ENCODE measurements at places on chromosomes 11 and 22.

DNA sequence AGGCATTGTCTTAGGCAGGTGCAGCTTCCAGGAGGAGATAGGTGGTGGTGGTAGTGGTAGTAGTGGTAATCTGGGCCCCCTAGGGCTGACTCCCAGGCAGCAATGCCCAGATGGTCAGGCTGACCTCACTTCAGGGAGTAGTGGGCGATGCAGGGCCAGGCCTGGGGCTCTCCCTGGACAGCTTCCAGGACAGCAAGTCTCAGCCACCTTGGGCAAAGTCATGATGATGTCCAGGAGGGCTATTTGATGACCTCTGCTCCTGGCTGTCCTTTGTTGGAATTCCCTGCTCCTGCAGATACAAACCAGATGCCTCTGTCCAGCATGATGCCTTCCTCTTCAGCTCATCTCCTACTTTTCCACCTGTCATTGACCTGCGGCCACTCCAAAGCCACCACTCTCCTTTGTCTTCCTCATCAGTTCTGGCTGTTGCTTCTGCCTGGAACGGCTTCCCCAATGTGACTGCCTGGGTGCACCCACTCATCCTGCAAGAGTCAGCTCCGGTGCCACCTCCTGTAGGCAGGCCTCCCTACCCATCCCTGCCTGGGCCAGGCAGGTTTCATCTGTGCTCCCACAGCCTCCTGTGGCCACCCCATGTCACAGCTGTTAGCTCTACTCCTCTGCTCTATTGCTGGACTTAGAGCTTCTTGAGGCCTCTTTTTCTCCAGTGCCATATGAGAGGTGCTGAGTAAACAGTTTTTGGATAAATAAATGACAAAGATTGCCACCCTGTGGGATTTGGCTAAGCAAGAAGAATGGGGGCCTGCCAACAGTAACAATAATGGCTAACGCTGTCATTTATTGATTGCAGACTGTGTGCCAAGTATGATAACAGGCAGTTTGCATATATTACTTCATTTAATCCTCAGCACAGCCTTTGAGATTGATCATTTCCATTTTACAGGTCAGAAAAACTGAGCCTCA is 172.9 kb upstream of the NECTIN1 start:
- DNase-seq, result no peak

GRCh38 chr11:121035169-121035755 is 11.4 kb downstream of the TBCEL start:
- DNase-seq, result no peak

- DNase-seq, result no peak
These were observed 53.3 kb downstream of the MRTFA start for GRCh38 chr22:40583053-40583741.

GRCh38 chr11:102416976-102417375 is 35.6 kb downstream of the TMEM123 start:
- DNase-seq, result no peak

- DNase-seq, result no peak
These were observed 93.2 kb downstream of the PLEKHA7 start for GRCh38 chr11:16921019-16921418.

GRCh38 chr22:21937041-21937820 is 15.4 kb downstream of the PPM1F start:
- no peak for DNase-seq

DNA sequence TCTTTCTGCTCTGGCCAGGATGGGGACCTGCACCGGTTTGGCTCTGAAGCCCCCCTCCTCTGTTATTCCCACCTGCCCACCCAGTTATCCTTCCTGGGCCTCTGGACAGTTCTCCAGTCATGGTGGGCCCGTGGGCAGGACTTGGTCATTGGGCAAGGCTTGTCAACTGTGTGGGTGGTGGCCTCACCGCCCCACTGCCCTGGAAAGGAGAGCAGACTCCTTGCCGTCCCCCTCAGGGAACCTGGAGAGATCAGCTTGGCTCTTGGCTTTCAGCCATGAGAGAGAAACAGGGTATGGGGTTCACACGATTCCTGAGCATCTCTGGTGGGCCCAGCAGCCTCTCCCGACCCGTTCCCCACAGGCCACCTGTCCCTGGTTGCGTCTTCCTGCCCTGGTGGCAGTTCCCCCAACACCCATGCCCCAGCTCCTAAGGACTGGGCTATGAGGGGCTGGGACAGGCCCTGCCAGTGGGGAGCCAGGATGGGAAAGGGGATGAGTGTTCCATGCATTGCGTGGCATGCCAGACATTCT is 92.3 kb downstream of the MORC2 start:
- DNase-seq, result no peak

- peak; percentile 5 for DNase-seq
These were observed 33.8 kb downstream of the SLC35F2 start for GRCh38 chr11:107824668-107825369.

GRCh38 chr22:30637701-30638114 is 2.1 kb downstream of the SLC35E4 start:
- no peak for DNase-seq

DNA sequence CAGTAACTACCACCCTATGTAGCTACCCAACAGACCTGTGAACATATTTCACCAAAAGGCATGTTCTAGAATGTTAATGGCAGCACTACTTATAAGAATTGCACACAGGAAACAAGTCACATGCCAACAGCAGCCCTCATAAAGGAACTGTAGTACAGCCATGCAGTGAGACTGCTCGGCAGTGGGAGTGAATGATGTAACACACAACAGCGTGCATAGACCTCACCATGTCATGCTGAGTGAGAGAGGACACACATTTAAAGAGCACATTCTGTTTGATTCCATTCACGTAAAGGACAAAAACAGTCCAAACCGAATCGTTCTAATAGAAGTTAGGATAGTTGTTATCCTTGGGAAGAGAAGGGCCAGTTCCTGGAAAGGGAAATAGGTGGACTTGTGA is 27.2 kb upstream of the KIRREL3 start:
- no peak for DNase-seq

DNA sequence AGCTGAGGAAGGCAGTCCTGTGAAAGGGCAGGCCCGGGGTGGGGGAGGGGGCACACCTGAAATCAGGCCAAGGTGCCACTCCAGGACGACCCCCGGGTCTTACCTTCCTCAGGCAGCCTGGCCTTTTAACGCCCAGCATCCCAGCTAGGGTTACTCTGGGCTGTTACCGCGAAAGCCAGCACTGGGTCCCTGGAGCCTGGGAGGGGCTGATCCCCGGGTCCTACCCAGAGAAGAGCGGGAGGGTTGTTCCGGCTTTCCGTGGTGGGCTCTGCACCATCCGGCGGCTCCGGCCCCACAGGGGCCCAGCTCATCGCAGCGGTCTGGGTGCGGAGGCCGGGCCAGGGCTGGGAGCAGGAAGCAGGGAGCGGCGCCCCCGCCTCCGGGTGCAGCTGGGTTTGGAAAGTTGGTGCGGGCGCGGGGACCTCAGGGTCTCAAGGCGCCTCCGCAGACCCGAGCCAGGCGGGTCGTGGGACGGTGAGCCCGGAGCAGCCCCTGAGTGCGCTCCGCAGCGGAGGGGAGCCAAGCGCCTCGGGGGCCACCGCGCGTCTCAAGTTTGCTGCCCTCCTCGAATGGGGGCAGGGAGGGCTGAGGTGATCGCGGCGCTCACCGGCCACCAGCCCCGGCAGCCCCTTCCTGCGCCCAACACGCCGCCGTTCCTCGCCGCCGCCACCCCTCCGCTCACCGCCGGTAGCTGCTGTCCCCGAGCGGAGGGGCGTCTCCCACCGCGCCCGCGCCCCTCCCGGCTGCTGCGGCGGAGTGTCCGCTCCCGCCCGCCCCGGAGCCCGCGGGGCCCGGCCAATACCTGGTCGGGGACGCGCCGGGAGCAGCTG is 831 bp downstream of the CHST1 start:
- DNase-seq, result no peak

- no peak for DNase-seq
These were observed 1.2 kb downstream of the ATXN10 start for GRCh38 chr22:45672564-45673481.

DNA sequence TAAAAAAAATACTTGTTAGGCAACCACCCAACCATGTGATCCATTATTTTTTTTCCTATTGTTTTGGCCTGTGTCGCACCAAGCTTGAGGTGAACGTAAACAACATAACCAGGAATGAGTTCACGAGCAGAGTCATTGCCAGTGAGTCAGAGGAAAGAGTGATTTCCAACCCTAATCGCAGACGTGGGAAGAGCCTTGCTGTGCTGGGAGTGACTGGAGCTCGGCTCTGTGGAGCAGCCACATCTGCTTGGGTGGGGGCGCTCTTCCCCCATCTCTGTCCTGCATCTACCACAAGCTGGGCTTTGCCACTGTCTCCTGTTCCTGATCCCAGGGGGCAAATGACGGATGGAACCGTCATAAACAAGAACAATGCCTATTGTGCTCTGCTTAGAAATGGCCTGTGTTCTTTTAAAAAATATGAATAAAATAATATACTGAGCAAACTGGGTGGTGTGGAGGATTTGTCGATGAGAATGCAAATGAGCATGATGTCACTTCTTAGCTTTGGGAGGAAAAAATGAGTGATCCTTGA is 210.0 kb downstream of the KIRREL3 start:
- no peak for DNase-seq

DNA sequence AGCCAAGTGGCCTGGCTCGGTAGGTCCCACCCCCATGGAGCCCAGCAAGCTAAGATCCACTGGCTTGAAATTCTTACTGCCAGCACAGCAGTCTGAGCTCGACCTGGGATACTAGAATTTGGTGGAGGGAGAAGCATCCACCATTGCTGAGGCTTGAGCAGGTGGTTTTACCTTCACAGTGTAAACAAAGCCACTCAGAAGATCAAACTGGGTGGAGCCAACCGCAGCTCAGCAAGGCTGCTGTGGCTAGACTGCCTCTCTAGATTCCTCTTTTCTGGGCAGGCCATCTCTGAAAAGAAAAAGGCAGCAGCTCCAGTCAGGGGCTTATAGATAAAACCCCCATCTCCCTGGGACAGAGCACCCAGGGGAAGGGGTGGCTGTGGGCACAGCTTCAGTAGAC is 22.3 kb upstream of the OR5B21 start:
- DNase-seq, result no peak

DNA sequence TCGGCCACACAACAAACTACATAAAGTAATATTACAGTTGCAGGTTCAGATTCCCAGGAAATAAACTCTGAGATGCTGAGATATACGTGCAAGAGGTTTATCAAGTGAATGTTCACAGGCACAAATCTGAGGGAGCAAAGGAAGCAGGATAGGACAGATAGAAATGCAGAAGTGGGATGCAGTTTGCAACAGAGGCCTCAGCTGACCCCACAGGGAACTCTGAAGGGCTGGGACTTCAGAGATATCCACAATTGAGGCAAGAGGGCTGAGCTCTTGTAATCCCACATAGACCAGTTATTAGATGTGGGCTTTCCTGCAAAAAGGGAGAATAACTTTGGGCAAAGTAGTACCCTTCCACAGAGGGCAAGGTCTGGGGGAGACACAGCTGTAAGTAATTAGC is 25.4 kb upstream of the ARHGAP20 start:
- no peak for DNase-seq

GRCh38 chr22:49923445-49923844 is 5.0 kb downstream of the CRELD2 start:
- DNase-seq, result no peak

DNA sequence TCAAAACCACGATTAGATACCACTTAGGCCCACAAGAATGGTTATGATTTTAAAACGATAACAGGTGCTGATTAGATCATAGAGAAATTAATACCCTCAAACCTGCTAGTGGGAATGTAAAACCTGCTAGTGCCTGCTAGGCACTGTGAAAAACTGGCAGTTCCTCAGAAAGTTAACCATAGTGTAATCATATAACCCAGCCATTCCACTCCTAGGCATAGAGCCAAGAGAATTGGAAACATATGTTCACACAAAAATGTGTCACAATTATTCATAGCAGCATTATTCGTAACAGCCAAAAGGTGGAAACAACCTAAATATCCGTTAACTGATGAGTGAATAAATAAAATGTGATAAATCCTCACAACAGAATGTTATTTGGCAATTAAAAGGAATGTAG is 122.2 kb upstream of the SYN3 start:
- no peak for DNase-seq

DNA sequence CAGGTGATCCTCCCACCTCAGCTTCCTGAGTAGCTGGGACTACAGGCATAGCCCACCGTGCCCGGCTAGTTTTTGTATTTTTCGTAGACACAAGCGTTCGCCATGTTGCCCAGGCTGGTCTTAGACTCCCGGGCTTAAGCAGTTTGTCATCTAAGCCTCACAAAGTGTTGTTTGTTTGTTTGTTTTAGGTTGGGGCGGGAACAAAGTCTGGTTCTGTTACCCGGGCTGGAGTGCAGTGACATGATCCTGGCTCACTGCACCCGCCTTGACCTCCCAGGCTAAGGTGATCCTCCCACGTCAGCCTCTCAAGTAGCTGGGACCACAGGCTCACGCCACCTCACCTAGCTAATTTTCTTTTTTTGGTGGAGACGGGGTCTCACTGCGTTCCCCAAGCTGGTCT is 12.6 kb downstream of the IRF7 start:
- DNase-seq, result no peak

DNA sequence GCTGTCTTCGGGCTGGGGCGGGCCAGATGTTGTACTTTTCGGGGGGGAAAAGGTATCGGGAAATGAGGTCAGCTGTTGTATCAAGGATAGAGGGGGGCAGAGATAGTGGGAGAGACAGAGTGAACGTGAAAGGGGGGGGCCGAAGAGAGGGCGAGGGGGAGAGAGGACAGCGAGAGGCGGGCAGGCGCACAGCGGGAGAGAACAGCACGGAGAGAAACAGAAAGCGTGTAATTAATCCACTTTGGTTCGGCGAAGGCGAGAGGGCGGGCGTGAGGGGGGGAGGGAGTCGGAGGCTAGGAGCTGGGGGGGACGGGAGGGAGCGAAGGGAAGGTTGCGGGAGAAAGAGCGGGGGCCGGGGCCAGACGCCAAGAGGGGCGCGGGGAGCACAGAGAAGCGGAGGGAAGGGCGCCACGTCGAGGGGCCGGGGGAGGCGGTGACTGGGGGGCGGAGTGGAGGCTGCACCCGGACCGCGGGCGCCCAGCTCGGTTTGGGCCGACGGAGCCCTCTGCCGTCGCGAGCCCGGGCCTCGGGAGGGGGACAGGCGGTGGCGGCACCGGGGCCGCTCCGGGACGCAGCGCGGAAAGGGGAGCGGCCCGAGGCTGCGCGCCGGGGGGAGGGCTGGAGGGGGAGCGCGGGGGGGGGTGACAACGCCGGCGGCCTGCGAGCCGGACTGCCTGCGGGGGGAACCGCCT is 612 bp downstream of the IGF2 start:
- DNase-seq, result peak; percentile 36

DNA sequence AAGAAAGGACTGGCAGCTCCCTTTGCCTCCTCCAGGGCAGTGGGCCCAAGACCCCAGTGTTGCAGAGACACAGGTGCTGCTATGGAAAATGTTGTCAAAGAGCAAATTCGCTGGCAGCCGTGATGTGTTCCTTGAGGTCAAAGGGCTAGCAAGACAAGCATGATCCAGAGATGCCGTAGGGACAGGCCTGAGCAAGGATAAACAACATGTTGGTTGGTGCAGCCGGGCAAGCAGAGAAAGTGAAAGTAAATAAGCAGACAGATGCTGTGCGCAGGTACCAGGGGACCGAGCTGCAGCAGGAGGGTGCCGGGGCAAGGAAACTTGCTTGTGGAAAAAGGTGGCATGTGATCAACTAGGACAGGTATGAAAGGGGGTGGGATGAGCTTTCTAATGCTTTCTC is 125.5 kb upstream of the NECTIN1 start:
- no peak for DNase-seq

GRCh38 chr22:48091060-48091650 is 1328.7 kb downstream of the TBC1D22A start:
- DNase-seq, result no peak

- no peak for DNase-seq
These were observed 51.8 kb upstream of the SLC22A12 start for GRCh38 chr11:64539239-64539638.

- DNase-seq, result no peak
These were observed 416.3 kb downstream of the BUD13 start for GRCh38 chr11:116356451-116356850.

- no peak for DNase-seq
These were observed 197.0 kb upstream of the SORL1-AS1 start for GRCh38 chr11:121649798-121650197.

Measured in hematopoietic multipotent progenitor cell (in vitro differentiated cells).